ENCODE measurements at places on chromosomes 1 and 21.

DNA sequence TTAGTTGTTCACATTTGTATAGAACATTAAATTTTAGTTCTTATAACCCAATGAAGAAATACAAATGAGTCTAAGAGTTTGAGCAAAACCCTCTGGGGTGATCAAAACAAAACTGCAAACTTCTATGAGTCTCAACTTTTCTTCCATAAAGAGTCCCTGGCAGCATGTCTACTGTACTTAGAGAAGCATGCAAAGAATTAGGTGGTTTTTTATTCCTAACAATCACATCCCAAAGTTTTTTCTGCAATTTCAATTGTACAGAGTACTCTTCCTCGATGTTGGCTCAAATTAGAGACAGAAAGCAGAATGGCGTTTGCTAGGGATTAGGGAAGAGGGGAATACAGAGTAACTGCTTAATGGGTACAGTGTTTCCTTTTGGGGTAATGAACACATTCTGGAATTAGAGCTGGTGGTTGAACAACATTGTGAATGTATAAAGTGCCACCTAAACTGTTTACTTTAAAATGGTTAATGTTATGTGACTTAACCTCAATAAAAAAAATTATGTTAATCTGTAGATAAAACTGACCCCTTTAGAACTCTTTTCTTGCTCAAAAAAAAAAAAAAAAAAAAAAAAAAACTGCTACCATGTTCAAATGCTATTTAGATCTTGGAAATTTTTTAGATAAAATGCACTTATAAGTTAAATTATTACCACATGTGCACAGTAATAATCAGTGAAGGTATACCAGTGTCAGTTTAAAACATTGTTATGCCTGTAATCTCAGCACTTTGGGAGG lies 4.8 kb downstream of the RC3H1 start:
- no peak for DNase-seq

GRCh38 chr1:40041466-40041838 lies 923 bp downstream of the CAP1 start:
- no peak for DNase-seq

GRCh38 chr1:151199873-151200581 lies 1.7 kb downstream of the PIP5K1A start:
- DNase-seq, result no peak

- no peak for DNase-seq
These were observed at the start of gene C1QB for GRCh38 chr1:22652881-22653316. Gene C1QB, plus strand, starts transcription at chr1:22653236. Its CDS starts 6,227 bp downstream, at chr1:22659463.

DNA sequence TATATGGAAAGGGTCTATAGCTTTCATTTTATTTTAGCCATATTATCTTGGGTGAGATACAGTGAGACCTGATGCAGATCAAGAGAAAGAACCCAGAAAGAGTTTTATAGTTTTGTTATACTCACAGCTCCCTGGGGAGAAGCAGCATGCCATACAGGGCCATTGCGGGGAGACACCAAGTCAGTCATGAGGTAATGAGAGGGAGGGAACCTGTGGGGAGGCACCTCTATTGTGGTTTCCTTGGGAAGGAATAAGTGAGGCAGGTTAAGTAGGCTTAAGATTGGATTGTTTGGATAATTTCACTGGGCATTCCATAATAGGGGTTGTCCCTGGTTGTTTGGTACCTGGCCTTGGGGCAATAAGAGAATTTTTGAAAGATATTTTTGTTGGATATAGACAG lies 19.7 kb downstream of the AXDND1 start:
- DNase-seq, result no peak
